Activated naive CD4-positive, alpha-beta T cell treated with anti-CD3 and anti-CD28 coated beads, Interleukin-2, amount 50 U/mL, for 72 hours (primary cell): ENCODE measurements at places on chromosomes 6 and 20. TPM values are rescaled to one million over a fixed set of nuclear protein-coding genes. Genes with fewer than 3 reads are reported as not detected.

DNA sequence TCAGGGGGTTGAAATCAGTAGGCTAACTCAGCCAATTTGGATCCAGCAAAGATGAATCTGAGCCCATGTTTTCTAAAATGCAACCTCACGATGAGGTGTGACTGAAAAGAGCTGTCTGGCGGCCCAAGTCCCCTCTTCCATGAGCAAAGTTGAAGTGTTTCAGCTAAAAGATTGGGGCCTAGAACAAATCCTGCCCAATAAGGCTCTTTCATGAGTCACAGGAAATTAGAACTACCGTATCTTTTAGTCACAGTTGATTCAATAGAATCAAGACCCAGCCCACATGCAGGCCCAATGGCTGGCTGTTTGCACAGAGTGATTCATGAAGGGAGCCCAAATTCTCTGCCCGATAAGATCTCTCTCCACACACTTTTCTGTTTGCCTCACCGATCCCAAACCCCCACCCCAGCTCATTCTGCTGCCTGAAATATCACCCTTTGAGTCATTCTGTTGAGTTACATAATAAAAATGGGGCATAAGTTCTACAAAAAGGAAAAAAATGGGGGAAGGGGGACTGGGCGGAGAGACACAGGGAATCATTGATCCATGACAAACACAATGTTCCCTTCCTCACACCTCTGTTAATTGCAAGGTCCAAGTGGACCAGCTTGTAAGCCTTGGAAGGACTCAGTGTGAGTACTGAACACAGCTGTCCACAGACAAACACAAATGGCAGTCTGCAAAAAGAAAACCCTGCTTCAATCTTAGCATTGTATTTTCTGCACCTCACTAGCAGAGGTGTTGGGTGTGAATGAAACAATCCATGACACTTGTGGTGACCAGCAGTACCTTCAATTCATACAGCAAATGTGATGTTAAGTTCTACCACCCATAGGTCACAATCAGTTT is 13.8 kb downstream of the FOXQ1 start:
- no peak for DNase-seq

DNA sequence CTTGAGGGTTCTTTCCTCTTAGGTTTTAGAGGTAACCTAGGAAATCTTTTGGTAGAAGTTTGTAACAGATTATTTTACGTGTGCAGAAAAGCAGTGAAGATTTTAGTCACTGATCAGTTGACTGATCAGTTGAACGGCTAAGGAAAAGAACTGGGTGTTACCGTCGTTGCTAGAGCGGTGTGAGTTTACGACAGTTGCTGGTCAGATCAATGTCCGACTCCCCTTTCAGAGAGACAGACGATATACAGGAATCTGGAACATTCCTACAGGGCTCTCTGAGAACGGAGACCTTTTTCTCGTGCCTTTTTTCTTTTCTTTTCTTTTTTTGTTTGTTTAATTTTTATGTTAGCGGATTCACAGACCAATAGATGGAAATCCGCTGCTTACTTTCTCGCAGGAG is 132.1 kb upstream of the ZNF184 start:
- no peak for DNase-seq

- no peak for DNase-seq
Measured at GRCh38 chr6:56995347-56995902, 40.5 kb downstream of the BEND6 start.

The HLA-DRA gene
- total RNA-seq, result 2.2 TPM

The TFAP2A gene
- 0.14 TPM for total RNA-seq

The OPRM1 gene
- total RNA-seq, result not detected

GRCh38 chr6:55955684-55956083 is 80.3 kb upstream of the BMP5 start:
- DNase-seq, result no peak

The RHAG gene
- total RNA-seq, result not detected
